Stimulated activated CD4-positive, alpha-beta T cell treated with anti-CD3 and anti-CD28 coated beads, Interleukin-2, amount 100 ng/mL, for 48 hours (primary cell): ENCODE measurements at places on chromosomes 6 and 20.

GRCh38 chr20:21312813-21313474 is 9.8 kb downstream of the XRN2 start:
- no peak for DNase-seq

DNA sequence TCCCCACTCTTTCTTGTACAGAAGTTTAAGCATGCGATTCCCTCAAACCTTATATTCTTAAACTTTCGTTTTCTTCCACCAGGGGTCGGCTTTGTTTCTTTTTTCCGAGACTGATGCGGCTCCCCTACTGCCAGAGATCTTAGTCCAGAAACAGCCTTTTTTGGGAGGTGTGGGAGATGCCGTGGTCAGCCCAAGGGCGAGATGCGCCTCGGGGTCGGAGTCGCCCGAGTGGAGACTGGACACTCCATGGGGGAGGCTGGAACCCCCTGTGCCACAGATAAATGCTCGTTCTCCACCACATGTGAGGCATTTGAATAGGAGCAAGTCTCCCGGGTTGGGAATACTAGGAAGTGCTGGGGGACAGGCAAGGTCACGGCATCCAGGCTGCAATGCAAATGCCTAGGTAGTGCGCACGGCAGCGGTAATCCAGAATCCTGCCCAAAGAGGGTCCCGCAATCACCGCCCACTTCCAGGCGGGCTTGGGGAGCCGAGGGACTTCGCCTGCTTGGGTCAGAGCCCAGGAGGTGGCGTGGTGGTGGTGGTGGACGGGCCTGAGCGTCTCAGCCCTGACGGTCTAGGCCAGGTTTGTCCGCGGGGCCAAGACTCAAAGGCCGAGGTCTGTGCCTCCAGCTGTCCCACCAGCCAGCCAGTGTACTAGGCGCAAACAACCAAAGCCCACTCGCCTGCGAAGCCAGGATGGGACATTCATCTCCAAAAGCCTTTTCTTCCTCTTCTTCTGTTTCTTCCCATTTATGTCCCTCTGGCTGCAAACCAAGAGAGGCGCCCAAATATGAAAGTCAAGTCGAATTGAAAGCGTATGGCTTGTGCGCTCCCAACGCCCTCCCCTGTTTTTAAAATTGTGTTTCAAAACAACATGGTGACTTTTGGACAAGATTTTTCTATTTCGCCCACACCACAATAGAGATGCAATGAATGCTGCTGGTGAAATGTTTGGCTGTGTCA is 39.3 kb upstream of the OSTM1 start:
- no peak for DNase-seq

GRCh38 chr6:134654751-134655150 is 295.1 kb downstream of the ALDH8A1 start:
- no peak for DNase-seq

DNA sequence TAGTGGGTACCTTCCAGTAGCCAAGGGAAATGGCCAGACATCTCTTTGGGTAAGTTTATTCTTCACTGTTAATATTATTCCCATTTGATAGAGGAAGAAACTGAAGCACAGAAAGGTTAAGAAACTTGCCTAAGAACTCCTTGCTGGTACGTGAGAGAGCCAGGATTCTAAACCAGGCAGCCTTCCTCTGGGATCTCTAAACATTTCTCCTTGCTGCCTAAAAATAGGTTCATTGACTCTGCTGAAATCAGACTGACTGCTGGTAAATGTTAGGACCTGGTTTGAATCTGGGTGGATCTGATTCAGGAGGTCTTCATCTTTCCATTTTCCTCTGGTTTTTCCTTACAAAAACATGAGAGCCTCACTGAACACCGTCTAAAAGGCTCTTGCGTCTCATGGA is 186.9 kb downstream of the AIG1 start:
- DNase-seq, result no peak

- DNase-seq, result no peak
Measured at GRCh38 chr20:43843096-43843964, 71.3 kb upstream of the TOX2 start.

DNA sequence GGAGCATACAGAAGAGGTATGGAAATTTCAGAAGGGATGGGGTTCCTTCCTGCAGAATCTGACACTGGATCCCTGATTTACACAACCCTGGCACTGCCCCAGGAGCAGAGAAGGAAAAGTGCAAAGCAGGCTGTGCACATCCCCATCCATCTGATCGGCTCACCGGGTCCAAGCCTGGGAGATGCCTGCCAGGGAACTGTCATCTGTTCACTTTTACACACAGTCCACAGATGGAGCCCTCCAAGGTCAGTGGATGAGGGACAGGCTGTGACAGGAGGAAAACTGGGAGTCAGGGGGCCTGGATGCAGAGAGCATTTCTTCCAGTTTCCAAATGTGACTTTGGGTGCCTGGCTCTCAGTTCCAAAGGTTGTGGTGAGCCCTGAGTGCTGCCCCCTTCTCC is 11.0 kb upstream of the SYNDIG1 start:
- no peak for DNase-seq

DNA sequence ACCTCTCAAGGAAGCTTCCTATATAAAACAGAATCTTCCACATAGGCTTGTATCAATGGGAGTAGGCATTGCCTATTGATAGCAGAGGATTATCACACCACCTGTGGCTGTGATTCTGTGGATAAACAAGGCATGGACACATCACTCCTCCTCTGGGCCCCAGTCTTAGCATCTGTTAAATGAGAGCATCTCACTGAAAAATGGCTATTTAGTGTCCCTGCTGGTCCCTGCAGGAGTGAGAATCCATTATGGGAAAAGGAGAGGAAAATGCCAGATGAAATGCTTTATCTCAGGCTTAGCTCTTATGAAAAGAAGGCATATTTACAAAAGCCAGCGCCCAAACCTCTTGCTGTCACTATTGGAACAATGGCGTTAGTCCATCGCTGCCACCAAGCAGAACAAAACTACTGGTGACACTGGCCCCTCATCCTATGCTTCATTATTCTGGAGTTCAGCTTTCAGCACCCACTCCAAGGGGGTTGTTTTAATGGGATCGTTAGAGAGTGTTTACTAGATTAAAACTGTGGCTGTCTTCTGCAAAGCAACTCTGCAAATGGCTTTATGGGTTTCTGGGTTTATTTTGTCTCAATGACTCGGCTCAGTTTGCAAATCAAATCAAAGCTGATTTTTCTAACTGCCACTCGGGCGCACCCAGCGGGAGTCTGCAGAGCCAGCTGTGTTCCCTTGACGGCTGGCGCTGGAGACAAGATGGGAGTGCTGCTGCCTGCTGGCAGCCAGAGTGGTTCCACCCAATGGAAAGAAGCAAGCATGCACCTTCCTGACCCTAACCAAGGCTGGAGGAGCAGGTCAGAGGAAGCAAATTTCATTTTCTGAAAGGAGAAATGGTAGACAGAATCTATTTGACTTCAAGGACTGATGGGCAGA is 658.8 kb upstream of the CHD6 start:
- DNase-seq, result no peak

DNA sequence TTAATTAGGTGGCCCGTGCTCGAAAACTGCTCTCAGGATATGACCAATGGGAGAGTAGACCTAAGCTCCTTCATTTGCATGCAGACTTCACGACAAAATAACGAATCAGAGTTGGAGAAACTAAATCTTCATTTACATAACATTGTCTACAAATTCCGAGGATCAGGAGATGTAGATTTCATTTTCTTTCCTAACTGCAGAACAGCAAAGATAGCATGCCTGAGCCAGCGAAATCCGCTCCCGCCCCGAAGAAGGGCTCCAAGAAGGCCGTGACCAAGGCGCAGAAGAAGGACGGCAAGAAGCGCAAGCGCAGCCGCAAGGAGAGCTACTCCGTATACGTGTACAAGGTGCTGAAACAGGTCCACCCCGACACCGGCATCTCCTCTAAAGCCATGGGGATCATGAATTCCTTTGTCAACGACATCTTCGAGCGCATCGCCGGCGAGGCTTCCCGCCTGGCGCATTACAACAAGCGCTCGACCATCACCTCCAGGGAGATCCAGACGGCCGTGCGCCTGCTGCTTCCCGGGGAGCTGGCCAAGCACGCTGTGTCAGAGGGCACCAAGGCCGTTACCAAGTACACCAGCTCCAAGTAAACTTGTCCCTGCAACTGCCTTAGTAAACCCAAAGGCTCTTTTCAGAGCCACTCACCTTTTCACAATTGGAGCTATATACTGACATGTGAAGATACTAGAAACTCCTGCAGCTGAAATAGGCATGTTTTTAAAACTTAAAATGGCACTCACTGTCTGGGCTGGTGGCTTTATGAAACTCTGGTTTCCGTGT is 96.5 kb downstream of the HFE start:
- peak; percentile 60 for DNase-seq

DNA sequence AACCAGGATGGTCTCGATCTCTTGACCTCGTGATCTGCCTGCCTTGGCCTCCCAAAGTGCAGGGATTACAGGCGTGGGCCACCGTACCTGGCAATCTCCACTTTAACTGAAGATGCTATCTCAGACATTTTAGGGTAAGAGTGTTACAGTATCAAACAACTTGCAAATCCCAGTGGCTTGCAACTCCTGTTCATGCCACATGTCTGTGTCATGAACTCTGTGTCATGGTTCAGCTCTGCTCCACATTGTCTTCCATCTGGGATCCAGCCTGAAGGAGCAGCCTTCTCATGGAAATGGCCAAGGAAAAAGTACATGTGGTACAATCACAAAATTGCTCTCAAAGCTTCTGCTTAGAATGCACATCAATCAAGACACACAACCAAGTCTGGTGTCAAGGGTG is 114.9 kb downstream of the MAP3K5 start:
- DNase-seq, result no peak

GRCh38 chr6:48957781-48958180 is 505.3 kb downstream of the MMUT start:
- no peak for DNase-seq

DNA sequence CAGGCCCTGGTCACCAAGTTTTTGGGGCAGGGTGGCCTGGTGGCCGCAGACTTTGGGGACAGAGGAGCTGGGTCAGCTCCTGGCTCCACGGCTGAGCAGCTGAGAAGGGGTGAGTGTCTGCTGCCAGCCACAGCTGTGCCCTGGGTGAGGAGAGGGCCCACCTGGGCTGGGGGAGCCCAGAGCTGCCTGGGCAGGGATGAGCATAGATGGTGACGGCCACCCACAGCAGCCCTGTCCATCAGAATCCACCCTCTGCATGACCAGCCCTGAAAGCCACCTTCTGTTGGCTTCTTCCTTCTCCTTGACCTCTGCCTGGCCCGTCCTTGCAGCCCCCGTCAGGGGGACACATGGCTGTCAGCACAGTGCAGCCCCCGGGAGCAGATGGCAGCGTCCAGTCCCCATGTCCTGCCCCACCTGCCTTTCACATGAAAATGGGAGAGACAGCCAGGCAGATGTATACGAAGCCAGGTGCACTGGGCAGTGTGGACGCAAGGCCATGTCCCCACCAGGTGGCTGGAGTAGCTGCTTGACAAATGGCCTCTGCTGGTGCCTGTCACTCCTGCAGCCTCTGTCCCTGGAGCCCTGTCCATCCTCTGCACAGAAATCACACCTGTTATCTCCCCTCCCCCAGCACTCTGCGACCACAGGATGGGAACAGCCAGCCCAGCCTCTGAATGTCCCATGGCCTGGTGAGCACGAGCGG is 220.8 kb downstream of the PREX1 start:
- no peak for DNase-seq

DNA sequence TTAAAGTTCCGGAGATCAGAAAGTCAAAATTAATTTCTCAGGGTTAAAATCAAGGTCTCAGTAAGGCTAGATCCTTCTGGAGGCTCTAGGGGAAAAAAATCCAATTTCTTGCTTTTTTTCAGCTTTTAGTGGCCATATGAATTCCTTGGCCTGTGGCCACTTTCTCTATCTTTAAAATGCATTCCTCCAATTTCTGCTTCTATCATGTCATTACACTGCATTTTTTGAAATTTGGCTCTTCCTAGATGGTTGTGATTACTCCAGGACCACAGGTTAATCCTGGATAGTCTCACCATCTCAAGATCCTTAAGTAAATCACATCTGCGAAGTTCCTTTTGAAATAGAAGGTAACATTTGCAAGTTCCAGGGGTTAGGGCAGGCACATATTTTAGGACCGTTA is 1294.9 kb upstream of the CITED2 start:
- DNase-seq, result no peak

DNA sequence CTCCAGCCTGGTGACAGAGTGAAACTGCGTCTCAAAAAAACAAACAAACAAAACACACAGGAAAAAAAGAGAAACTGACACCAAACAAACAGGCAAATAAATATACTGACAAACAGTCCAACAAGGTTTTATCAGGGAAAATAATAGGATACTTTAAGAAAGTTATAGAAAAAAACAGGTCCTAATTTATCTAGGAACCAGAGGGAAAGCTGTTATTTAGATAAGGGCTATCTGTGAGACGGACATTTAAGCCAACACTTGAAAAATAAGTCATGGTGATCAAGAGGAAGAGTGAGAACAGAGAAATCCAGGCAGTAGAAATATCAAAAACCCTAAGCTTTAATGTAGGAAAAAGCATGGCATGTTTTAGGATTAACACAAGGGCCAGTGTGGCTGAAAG is 68.9 kb downstream of the FAM217A start:
- no peak for DNase-seq

DNA sequence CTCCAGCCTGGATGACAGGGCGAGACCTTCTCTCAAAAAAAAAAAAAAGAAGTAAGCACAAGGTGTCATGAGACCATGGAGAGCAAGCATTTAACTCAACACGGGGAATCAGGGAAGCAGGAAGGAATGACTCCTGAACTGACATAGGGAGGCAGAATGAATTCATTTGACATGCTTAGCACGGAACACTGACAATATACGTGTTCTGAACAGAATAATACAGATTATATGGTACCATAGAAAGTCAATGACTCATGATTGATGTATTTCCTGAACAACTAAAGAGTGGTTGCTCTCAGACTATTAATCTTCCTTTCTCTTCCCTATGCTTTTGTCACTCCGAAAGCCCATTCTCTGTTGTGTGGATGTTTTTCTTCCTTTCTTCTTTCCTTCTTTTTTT is 20.7 kb upstream of the ASIP start:
- DNase-seq, result no peak

- no peak for DNase-seq
Measured at GRCh38 chr20:48604936-48605335, 222.9 kb downstream of the PREX1 start.

DNA sequence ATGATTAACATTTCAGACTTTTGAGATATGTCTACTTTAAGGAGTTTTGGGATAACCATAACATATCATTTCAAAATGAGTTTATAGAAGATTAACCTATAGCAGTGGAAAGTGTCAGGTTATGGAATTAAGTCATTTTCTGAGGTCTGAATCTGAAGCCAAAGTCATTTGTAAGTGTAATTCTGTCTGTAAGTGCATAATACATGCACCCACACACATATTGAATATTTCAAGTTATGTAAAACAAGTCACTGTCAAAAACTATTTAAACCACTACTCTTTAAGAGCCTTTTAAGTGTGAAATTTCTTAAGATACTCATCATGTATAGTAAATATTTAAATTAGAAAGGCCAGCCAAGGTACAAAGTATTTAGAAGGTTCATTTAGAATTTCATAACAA is 115.8 kb upstream of the HMGCLL1 start:
- DNase-seq, result no peak

- no peak for DNase-seq
Measured at GRCh38 chr6:18596531-18596835, 209.3 kb downstream of the RNF144B start.
